ENCODE measurements at places on chromosomes 5 and 9. TPM values are rescaled to one million over a fixed set of nuclear protein-coding genes. Genes with fewer than 3 reads are reported as not detected.

DNA sequence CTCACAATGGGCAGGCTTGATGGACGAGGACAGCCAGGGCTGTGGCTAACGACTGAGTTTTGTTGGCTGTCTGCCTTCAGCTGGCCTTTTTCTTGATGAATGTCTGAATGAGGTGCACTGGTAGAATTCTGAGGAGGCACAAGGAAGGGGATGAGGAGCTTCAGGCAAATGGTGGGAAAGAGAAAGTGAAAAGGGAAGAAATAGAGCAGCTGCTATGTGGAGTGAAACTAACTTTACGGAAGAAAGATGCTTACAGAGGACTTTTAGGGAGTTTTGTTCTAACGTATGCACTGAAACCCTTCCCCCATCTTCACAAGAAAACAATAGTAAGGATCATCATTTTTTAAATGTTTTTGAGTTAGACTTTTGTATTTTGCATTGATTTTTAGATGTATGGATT is 45.3 kb downstream of the OR2K2 start:
- no peak overlapping the region for H3K27ac ChIP-seq
- DNase-seq: no peak
- no peaks in the 10 kb centered on the region for H3K4me1 ChIP-seq
- H3K27me3 ChIP-seq: no peaks in the 10 kb centered on the region
- H3K36me3 ChIP-seq: no peaks in the 10 kb centered on the region
- H3K4me3 ChIP-seq: no peak overlapping the region

GRCh38 chr5:136511046-136511445 is 145.7 kb upstream of the TRPC7 start:
- no peaks in the 10 kb centered on the region for H3K36me3 ChIP-seq
- DNase-seq: no peak
- H3K27ac ChIP-seq: no peak overlapping the region
- H3K4me1 ChIP-seq: no peaks in the 10 kb centered on the region
- H3K27me3 ChIP-seq: no peaks in the 10 kb centered on the region
- H3K4me3 ChIP-seq: no peak overlapping the region

DNA sequence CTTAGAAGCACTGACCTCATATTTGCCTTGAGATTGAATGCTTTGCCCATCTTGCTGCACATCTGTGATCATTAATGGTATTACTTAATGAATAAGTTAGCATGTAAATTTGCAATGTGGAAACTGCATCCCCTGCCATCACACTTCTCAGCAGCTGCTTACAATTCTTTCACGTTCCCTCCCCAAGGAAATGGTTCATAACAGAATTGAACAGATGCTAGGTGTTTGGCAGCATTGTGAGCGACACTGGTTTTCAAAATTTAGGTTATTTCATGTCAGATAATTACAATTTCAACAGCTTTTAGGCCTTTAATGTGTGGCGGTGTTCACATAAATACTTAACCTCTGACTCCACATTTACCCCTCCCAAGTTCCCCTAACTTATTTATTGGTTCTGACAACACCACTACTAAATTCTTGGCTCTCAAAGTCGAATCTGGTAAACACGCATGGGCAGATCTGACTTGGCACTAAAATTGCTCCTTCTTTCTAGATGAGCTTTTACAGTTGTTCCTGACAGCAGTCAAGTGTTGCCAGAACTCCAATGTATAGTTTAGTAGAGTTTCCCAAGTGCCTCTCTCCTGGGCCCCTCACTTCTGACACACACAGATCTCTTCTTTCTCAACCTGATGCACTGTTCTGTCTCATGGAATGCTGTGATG is 46.8 kb downstream of the SLC1A3 start:
- H3K4me3 ChIP-seq: no peak overlapping the region
- H3K36me3 ChIP-seq: no peaks in the 10 kb centered on the region
- H3K27me3 ChIP-seq: no peaks in the 10 kb centered on the region
- H3K4me1 ChIP-seq: peaks cover 5% of the 10 kb centered on the region

Gene SPINK14
- total RNA-seq: not detected

- H3K27me3 ChIP-seq: no peaks in the 10 kb centered on the region
- H3K27ac ChIP-seq: no peak overlapping the region
- no peaks in the 10 kb centered on the region for H3K36me3 ChIP-seq
Observed at GRCh38 chr5:172364773-172365172, 81.2 kb upstream of the UBTD2 start.

GRCh38 chr9:76704593-76705204 is 59.5 kb upstream of the PCA3 start:
- H3K27ac ChIP-seq: no peak overlapping the region
- H3K4me3 ChIP-seq: no peak overlapping the region
- H3K27me3 ChIP-seq: no peaks in the 10 kb centered on the region
- no peak for DNase-seq
- H3K36me3 ChIP-seq: no peaks in the 10 kb centered on the region

Gene CATSPER3
- 0.76 TPM for total RNA-seq

- H3K4me3 ChIP-seq: no peak overlapping the region
- no peaks in the 10 kb centered on the region for H3K27me3 ChIP-seq
- no peak overlapping the region for H3K27ac ChIP-seq
Observed at GRCh38 chr9:38108326-38108725, 39.3 kb upstream of the SHB start.

- DNase-seq: no peak
- no peaks in the 10 kb centered on the region for H3K4me1 ChIP-seq
- H3K27me3 ChIP-seq: no peaks in the 10 kb centered on the region
- H3K36me3 ChIP-seq: no peaks in the 10 kb centered on the region
Observed at GRCh38 chr5:11863911-11864310, 40.3 kb downstream of the CTNND2 start.

DNA sequence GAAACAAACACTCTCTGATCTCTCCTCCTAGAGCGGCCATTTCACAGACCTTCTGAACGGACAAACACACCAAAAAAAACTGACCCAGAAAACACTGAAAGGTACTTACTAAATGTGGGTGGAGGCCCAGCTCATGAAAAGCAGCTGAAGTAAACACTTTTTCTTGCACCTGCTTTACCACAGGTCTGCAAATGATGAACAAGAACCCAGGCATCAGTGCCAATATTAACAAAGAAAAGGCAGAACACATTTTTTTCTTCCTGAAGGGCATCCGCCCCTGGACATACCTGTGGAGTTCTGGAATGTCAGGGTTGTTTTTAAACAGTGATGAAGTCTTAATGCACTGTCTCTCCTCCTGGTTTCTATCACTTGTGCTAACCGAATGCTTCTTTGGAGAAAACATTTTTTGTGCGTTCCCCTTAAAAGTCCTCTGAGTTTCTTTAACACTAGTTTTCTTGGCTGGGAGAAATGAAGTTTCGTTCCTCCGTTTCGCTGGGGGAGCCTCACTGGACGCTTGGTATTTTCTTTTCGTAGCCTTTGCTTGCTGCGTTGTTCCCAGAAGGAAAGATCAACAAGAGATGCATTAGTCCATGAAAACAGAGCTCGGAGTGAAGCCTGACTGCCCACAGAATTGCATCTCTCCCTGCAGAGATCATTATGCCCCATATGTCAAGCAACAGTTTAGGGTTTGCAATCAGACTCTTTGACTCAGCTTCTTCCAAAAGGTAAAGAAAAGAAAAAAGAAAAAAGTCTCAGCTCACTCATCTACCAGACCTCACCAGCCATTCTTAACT is 7.4 kb downstream of the DDX31 start:
- H3K4me3 ChIP-seq: no peak overlapping the region
- H3K27me3 ChIP-seq: no peaks in the 10 kb centered on the region
- peaks cover 62% of the 10 kb centered on the region for H3K36me3 ChIP-seq
- DNase-seq: no peak
- H3K4me1 ChIP-seq: no peaks in the 10 kb centered on the region

Gene PTPN3
- 11.8 TPM for total RNA-seq

DNA sequence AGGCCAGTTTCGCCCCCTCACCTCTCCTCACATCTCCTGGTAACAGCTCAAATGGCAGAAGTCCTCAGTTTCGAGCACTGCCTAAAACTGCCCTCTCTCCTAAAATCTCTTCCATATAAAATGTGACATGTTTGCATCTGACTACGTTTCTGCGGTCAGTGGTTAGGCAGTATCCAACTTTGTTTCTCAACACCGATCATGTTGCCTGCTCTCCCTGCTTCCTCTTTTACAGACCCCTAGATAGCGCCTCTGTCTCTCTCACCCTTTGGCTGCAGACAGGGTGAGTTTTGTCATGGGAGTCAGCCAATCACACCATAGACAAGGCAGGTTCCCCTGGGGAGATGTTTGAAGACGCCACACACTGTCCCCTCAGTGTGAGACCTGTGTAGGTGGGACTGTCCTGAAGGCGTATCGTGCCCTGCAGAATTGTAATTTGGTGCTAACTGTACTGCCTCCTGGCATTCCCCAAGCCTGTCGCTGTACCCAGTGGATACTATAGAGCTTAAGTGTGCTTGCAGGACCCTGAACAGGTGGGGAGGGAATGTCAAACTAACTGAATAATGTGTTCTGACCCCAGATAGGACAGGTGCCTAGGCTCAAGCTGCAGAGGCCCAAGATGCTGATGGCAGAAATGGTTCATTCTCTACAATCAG is 1.1 kb downstream of the HEXB start:
- H3K4me1 ChIP-seq: peaks cover 6% of the 10 kb centered on the region
- no peak for DNase-seq
- H3K4me3 ChIP-seq: peak overlapping the region; percentile 88

Gene NME5
- total RNA-seq: 0.38 TPM

- no peak overlapping the region for H3K27ac ChIP-seq
- H3K4me3 ChIP-seq: no peak overlapping the region
- no peaks in the 10 kb centered on the region for H3K27me3 ChIP-seq
- no peak for DNase-seq
- peaks cover 69% of the 10 kb centered on the region for H3K4me1 ChIP-seq
- H3K36me3 ChIP-seq: no peaks in the 10 kb centered on the region
Observed at GRCh38 chr5:148909040-148909439, 82.6 kb downstream of the ADRB2 start.

DNA sequence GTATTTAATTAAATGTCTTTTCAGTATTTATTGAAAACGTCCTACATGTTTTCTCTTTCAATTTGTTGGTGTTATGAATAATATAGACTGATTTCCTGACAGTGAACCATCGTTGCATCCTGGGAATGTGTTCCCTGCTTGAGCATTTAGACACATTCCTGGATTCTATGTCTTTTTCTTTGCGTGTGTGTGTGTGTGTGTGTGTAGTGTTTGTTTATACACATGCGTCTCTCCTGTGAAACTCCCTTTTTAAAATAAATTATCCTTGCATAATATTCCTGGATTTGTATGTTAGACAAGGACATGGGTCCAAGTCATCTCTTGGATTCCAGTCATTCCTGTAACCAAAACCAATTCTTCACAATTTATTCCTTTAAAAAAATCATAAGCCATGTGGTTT is 153.4 kb downstream of the HSPA4 start:
- no peak overlapping the region for H3K4me3 ChIP-seq
- DNase-seq: no peak
- H3K27me3 ChIP-seq: no peaks in the 10 kb centered on the region
- H3K36me3 ChIP-seq: no peaks in the 10 kb centered on the region
- no peak overlapping the region for H3K27ac ChIP-seq

GRCh38 chr9:137302118-137302448 is at the start of gene NRARP:
TSS of gene NRARP (minus strand) at chr9:137302271. CDS start at chr9:137301928, 343 bp downstream.
- H3K4me1 ChIP-seq: peaks cover 65% of the 10 kb centered on the region
- peak within 1 kb of the TSS; percentile 90 for H3K27ac ChIP-seq
- peak; percentile 64 for DNase-seq
- peak within 1 kb of the TSS; percentile 79 for H3K4me3 ChIP-seq

Gene LCN1
- total RNA-seq: not detected

- H3K36me3 ChIP-seq: no peaks in the 10 kb centered on the region
- H3K27ac ChIP-seq: no peak overlapping the region
- no peak for DNase-seq
- no peak overlapping the region for H3K4me3 ChIP-seq
- H3K4me1 ChIP-seq: no peaks in the 10 kb centered on the region
Observed at GRCh38 chr5:78633700-78634099, 14.9 kb downstream of the LHFPL2 start.

Gene PFN3
- not detected for total RNA-seq

Gene GABRA1
- total RNA-seq: not detected

GRCh38 chr5:146072595-146072994 is 32.8 kb downstream of the PLAC8L1 start:
- no peak for DNase-seq
- no peak overlapping the region for H3K27ac ChIP-seq
- H3K4me3 ChIP-seq: no peak overlapping the region
- H3K4me1 ChIP-seq: no peaks in the 10 kb centered on the region

DNA sequence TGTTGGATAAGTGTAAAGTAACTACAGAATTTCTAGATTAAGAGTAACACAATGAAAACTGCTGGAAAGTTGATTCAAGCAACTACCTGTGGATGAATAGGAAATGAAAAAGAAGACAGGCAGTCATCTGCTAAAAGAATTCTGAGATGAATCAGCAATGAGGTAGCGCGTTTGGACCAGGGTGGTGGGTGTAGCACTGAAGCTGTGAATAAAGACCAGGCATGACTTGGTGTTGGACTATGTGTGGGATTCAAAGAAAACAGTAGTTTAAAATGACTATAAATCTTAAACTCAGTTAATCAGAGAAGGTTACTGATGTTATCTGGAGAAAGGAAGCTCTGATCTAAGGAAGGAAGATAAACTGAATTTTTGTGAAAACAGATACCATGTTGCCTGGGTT is 159.8 kb downstream of the FBN2 start:
- no peaks in the 10 kb centered on the region for H3K4me1 ChIP-seq
- H3K36me3 ChIP-seq: no peaks in the 10 kb centered on the region
- no peak for DNase-seq
- no peak overlapping the region for H3K27ac ChIP-seq

DNA sequence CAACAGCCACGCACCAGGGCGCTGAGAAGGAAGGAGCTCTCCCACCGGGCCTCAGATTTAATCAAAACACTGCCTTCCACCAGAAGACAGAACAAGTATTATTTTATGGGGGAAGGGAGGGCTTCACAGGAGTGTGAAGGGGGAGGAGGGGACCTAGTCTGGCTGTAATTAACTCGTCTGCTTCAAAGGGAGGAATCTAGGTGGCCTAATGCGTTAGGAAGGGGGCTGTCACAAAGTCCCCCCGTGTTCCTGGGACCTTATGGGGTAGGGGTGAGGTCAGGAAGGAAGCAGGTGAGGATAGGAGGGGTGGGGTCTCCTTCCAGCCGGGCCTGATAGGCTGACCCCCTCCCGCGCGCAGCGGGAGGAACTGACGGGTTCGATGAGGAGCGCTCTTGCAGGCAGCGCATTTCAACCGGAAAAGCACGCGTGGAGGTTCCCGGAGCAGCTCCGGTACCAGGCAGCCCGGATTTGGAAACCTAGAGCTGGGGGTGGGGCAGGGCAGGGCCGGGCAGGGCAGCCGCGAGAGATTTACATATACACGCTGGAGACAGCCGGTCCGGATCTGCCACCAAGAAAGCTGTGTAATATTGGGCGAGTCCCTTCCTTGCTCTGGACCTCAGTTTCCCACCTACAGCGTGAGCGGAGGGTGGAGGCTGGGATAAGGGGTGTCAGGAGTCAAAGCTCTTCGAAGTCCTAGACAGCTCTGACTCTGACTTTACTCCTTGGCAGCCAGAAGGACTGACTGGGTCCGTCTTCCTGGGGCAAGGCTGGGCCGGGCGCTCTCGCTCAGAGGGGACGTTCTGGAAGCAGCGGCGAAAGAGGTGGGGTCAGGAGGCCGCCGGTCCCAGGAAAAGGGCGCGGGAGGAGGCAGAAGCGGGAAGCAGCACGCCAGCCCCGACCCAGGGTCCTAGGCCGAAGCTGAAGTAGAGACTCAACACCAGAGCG is 1.8 kb downstream of the SHB start:
- H3K27me3 ChIP-seq: no peaks in the 10 kb centered on the region
- H3K36me3 ChIP-seq: no peaks in the 10 kb centered on the region
- H3K4me3 ChIP-seq: peak overlapping the region; percentile 91
- DNase-seq: no peak
- H3K4me1 ChIP-seq: peaks cover 79% of the 10 kb centered on the region

GRCh38 chr5:36658038-36658756 is 51.8 kb downstream of the SLC1A3 start:
- no peaks in the 10 kb centered on the region for H3K27me3 ChIP-seq
- no peak for DNase-seq
- no peak overlapping the region for H3K4me3 ChIP-seq
- no peaks in the 10 kb centered on the region for H3K36me3 ChIP-seq

Gene LHX3
- not detected for total RNA-seq
